ENCODE measurements at places on chromosomes 1 and 21. TPM values are rescaled to one million over a fixed set of nuclear protein-coding genes. Genes with fewer than 3 reads are reported as not detected.

The TRIM17 gene
- total RNA-seq: not detected

The GABRD gene
- 0.21 TPM for total RNA-seq

The RABGGTB gene
- 67.6 TPM for total RNA-seq

DNA sequence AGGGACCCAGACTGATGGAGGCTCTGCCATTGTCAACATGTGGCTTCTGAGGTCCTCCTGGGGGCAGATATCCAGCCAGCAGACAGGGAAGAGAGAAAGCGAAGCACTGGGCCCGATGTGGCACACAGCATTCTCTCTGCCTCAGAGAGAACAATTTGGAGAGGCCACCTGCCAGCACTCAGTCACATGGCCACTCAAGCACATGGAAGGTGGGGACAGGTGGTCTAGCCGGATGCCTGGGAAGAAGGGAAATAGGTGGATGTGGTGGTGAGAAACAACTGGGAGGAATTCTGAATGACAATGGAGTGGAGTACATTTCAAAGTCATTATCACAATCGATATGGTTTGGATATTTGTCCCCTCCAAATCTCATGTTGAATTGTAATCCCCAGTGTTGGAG, 109.0 kb downstream of the UBE2U start:
- H3K27ac ChIP-seq: no peak overlapping the region
- H3K4me3 ChIP-seq: no peak overlapping the region
- H3K4me1 ChIP-seq: no peaks in the 10 kb centered on the region
- no peak for DNase-seq

GRCh38 chr1:77829851-77830250, 50.4 kb downstream of the MIGA1 start:
- H3K4me1 ChIP-seq: peaks cover 6% of the 10 kb centered on the region
- H3K36me3 ChIP-seq: no peaks in the 10 kb centered on the region
- no peak overlapping the region for H3K4me3 ChIP-seq

Measured in colonic mucosa (tissue), 4 donors.